ENCODE measurements at places on chromosomes 1 and 21. TPM values are rescaled to one million over a fixed set of nuclear protein-coding genes. Genes with fewer than 3 reads are reported as not detected.

The RBM8A gene
- total RNA-seq, result 170 TPM

The CRNN gene
- total RNA-seq, result not detected

DNA sequence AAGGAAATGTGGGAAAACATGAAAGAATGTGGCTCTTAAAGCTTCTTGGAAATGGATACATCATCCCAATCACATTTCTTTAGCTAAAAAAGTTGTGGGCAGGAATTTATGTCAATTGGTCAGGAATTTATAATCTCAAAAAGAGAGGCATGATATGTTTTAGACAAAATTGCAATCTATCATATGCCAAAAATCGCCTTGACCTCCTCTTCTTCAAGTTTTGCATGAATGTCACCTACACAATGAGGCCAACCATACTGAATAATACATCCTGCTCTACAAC lies 42.4 kb downstream of the ATP6V1G3 start:
- H3K36me3 ChIP-seq, result no peaks in the 10 kb centered on the region
- no peak overlapping the region for H3K27ac ChIP-seq
- H3K4me3 ChIP-seq, result no peak overlapping the region
- no peak for DNase-seq

DNA sequence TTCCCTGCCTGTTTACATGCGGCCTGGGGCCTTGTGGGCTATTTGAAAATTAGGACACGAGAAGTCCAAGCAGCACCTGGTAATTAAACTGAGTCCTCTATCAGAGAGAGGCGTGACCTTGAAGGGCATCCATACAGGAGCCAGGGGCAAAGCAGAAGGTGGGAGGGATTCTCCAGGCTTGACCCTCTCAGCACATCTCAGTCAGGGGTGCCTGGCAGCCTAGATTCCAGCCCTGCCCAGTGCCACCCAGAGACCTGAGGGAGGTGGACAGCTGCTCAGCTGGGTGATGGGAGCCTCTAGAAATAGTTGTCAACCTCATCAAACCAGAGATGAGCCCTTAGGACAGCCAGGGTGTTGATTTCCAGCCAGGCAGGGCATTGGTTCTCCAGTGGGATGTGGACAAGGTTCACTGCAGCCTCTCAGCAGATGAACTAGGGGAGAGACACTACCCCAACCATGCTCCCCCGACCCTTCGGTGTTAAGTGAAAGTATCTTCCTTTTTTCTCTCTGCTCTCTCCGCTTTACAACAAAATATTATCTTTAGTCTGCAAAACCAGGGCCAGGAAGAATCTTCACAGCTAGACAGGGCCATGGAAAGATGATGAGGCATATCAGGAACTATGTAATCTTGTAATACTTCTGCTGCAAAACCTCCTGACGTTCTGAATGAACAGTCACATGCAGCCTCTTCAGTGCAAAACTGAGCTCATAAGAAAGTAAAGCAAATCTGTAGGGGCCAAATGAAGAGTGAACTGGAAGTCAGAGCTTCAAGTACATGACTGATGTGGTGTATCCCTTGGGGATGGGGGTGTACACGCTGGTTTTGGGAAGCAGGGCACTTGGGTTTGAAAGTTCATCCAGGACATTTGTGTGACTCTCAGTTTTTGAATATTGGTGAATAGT lies 35.9 kb upstream of the ATP5PO start:
- no peaks in the 10 kb centered on the region for H3K36me3 ChIP-seq
- H3K27ac ChIP-seq, result no peak overlapping the region
- H3K27me3 ChIP-seq, result no peaks in the 10 kb centered on the region
- DNase-seq, result no peak
- no peak overlapping the region for H3K4me3 ChIP-seq
- H3K4me1 ChIP-seq, result peaks cover 18% of the 10 kb centered on the region
